ENCODE measurements at places on chromosomes 4 and X. TPM values are rescaled to one million over a fixed set of nuclear protein-coding genes. Genes with fewer than 3 reads are reported as not detected.

The SMR3A gene
- polyA plus RNA-seq, result not detected

The PSAPL1 gene
- polyA plus RNA-seq, result not detected

The PHOX2B gene
- polyA plus RNA-seq, result not detected

The MAGEC3 gene
- polyA plus RNA-seq, result not detected

The VCX3A gene
- polyA plus RNA-seq, result not detected

The PAGE3 gene
- not detected for polyA plus RNA-seq

The FSTL5 gene
- polyA plus RNA-seq, result 1.9 TPM

The PHKA1 gene
- polyA plus RNA-seq, result 4.3 TPM

The MRFAP1L1 gene
- 23.5 TPM for polyA plus RNA-seq

The NCAPG gene
- polyA plus RNA-seq, result 0.30 TPM

The BGN gene
- polyA plus RNA-seq, result 24.5 TPM

The LGI2 gene
- 0.72 TPM for polyA plus RNA-seq

The ESX1 gene
- not detected for polyA plus RNA-seq

The STOX2 gene
- 3.5 TPM for polyA plus RNA-seq

The SOWAHD gene
- polyA plus RNA-seq, result 0.30 TPM

The MSANTD1 gene
- polyA plus RNA-seq, result 1.3 TPM

The OTOP1 gene
- polyA plus RNA-seq, result not detected

The RASL11B gene
- 0.76 TPM for polyA plus RNA-seq

The RBMX2 gene
- polyA plus RNA-seq, result 13.6 TPM

The L1CAM gene
- 0.84 TPM for polyA plus RNA-seq

The HPGDS gene
- polyA plus RNA-seq, result 0.57 TPM

The GAB3 gene
- polyA plus RNA-seq, result 2.7 TPM

The KLHL4 gene
- polyA plus RNA-seq, result 0.04 TPM

The FHIP1A gene
- 2.2 TPM for polyA plus RNA-seq

The MTNR1A gene
- polyA plus RNA-seq, result 0.27 TPM

The CDS1 gene
- 2.7 TPM for polyA plus RNA-seq

The ITM2A gene
- polyA plus RNA-seq, result 2.1 TPM

The RPS3A gene
- 1,850 TPM for polyA plus RNA-seq

The COL25A1 gene
- polyA plus RNA-seq, result 0.08 TPM

The ATP10D gene
- 2.1 TPM for polyA plus RNA-seq

The RBM47 gene
- 12.3 TPM for polyA plus RNA-seq

The LAMTOR3 gene
- 26.5 TPM for polyA plus RNA-seq

The RGN gene
- polyA plus RNA-seq, result 21.3 TPM

The GAB1 gene
- polyA plus RNA-seq, result 3.0 TPM

The MAGEE2 gene
- polyA plus RNA-seq, result 0.14 TPM

The DCX gene
- polyA plus RNA-seq, result 0.04 TPM

The CYTL1 gene
- polyA plus RNA-seq, result 0.23 TPM
